ENCODE measurements at places on chromosomes 7 and 10. TPM values are rescaled to one million over a fixed set of nuclear protein-coding genes. Genes with fewer than 3 reads are reported as not detected.

DNA sequence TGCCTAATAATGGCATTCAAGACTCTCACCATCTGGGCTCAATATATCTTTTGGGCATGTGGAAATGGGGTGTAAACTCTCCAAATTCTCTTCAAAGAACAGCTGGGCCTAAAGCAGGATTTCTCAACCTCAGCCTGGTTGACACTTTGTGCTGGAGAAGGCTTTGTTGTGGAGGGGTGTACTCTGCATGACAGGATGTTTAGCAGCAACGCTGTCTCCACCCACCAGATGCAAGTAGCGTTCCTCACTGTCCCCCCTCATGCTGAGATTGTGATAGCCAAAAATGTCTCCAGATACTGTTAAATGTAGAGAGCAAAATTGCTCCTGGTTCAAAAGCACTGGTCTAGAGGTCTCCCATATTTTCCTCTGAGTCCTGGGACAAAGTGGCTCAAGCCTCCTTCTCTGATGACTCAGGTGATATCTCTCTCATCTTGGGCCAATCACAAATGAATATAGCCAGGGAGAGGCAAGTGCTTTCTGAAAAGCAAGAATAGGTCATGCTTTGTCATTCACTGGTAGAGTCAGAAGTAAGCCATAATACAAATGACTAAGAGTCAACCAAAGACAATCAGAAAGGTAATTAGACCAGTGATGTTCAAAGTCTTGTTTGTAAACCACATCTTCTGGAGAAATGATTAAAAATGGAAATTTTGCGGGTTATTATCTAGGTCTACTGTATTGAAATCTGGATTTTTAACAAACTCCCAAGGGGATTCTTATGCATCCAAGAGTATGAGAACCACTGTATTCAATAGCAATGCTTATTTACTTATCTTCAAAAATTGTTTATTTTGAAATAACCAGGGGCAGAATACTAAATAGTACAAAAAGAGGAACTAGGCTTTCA, 330.8 kb downstream of the PTEN start:
- no peaks in the 10 kb centered on the region for H3K4me1 ChIP-seq
- no peak overlapping the region for H3K27ac ChIP-seq
- H3K27me3 ChIP-seq = no peaks in the 10 kb centered on the region
- no peaks in the 10 kb centered on the region for H3K36me3 ChIP-seq
- DNase-seq = no peak

GRCh38 chr10:6543431-6544005, 36.6 kb downstream of the PRKCQ start:
- H3K27ac ChIP-seq = no peak overlapping the region
- DNase-seq = no peak
- no peak overlapping the region for H3K4me3 ChIP-seq
- H3K36me3 ChIP-seq = no peaks in the 10 kb centered on the region

DNA sequence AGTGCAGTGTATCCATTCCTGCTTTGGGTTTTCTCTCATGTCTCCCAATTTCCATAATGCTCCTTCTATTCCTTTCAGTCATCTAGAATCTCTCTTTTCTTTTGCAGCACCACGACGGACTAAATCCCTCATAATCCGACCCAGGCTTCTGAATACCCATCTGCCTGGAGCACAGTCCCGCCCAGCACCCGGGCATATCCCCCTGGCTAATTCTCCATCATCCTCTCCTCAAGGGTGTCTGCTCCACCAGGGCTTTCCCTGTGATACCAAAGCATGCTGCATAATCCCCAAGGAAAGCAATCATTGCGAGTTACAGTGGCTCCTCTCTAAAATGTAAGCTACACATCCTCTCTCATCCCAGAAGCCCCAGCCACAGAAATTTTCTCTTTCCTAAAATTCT, 321.9 kb downstream of the CCDC3 start:
- no peaks in the 10 kb centered on the region for H3K36me3 ChIP-seq
- no peak for DNase-seq
- H3K27ac ChIP-seq = no peak overlapping the region
- no peaks in the 10 kb centered on the region for H3K27me3 ChIP-seq
- no peaks in the 10 kb centered on the region for H3K4me1 ChIP-seq
- no peak overlapping the region for H3K4me3 ChIP-seq

- H3K27ac ChIP-seq = no peak overlapping the region
- H3K4me1 ChIP-seq = no peaks in the 10 kb centered on the region
- DNase-seq = no peak
- no peaks in the 10 kb centered on the region for H3K27me3 ChIP-seq
- H3K4me3 ChIP-seq = no peak overlapping the region
These were observed 116.0 kb upstream of the FZD8 start for GRCh38 chr10:35758076-35758475.

Gene FGFR2
- 11.4 TPM for polyA plus RNA-seq

DNA sequence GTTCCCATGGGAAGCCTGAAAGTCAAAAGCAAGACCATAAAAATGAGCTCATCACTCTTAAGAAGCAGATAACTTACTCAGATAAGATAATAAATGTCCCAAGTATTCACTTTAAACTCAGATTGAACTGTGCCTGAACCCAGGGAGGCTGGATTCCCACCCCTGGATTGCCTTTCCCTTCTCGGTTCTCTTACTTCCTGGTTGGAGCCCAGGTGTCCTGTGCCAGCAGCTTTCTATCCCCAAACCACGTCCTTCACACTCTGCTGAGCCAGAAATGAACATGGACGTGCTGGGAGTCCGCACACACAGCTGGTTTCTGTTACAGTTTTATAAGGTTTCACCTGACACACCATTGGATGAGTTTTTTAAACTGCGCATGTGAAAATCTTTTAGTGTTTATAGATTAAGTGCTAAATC, 636.2 kb upstream of the IGFBP3 start:
- H3K4me1 ChIP-seq = peaks cover 32% of the 10 kb centered on the region
- peak overlapping the region; percentile 65 for H3K27ac ChIP-seq
- no peak overlapping the region for H3K4me3 ChIP-seq
- H3K27me3 ChIP-seq = no peaks in the 10 kb centered on the region
- DNase-seq = peak; percentile 84

Gene SPDYE9
- not detected for polyA plus RNA-seq

DNA sequence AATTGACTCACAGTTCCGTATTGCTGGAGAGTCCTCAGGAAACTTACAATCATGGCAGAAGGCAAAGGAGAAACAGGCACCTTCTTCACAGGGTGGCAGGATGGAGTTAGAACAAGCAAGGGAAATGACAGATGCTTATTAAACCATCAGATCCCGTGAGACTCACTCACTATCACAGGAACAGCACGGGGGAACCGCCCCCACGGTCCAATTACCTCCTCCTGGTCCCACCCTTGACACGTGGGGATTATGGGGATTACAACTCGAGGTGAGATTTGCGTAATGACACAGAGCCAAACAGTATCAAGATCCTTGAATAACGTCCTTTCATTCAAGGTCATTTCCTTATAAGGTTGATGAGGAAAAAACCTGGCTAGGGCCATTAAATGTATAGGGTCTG, 176.6 kb downstream of the TPK1 start:
- no peaks in the 10 kb centered on the region for H3K4me1 ChIP-seq
- DNase-seq = no peak
- H3K4me3 ChIP-seq = no peak overlapping the region
- H3K27me3 ChIP-seq = no peaks in the 10 kb centered on the region

GRCh38 chr7:142770661-142771352, at the start of gene PRSS2:
TSS of gene PRSS2 (plus strand) at chr7:142770970. CDS start at chr7:142770983, 13 bp downstream.
- no peaks in the 10 kb centered on the region for H3K4me1 ChIP-seq
- H3K4me3 ChIP-seq = no peak within 1 kb of the TSS
- no peaks in the 10 kb centered on the region for H3K36me3 ChIP-seq
- no peaks in the 10 kb centered on the region for H3K27me3 ChIP-seq

Gene MYOZ1
- 1.2 TPM for polyA plus RNA-seq

Gene CPA2
- 0.92 TPM for polyA plus RNA-seq

- no peaks in the 10 kb centered on the region for H3K36me3 ChIP-seq
- no peaks in the 10 kb centered on the region for H3K27me3 ChIP-seq
- no peak overlapping the region for H3K4me3 ChIP-seq
- DNase-seq = no peak
- H3K4me1 ChIP-seq = no peaks in the 10 kb centered on the region
- no peak overlapping the region for H3K27ac ChIP-seq
These were observed 6.0 kb downstream of the ACADSB start for GRCh38 chr10:123014772-123015171.

Gene SYT15B
- 0.69 TPM for polyA plus RNA-seq

- no peaks in the 10 kb centered on the region for H3K27me3 ChIP-seq
- no peaks in the 10 kb centered on the region for H3K4me1 ChIP-seq
- no peak for DNase-seq
- no peak overlapping the region for H3K27ac ChIP-seq
These were observed 194.7 kb downstream of the BUB3 start for GRCh38 chr10:123348691-123349572.

GRCh38 chr10:77532068-77532467, 105.5 kb downstream of the KCNMA1 start:
- H3K27ac ChIP-seq = peak overlapping the region; percentile 71
- H3K4me1 ChIP-seq = peaks cover 82% of the 10 kb centered on the region
- no peaks in the 10 kb centered on the region for H3K36me3 ChIP-seq
- H3K27me3 ChIP-seq = no peaks in the 10 kb centered on the region

- H3K4me3 ChIP-seq = no peak overlapping the region
- no peaks in the 10 kb centered on the region for H3K27me3 ChIP-seq
- no peaks in the 10 kb centered on the region for H3K36me3 ChIP-seq
- no peak overlapping the region for H3K27ac ChIP-seq
These were observed 196.3 kb downstream of the DNAJC1 start for GRCh38 chr10:21807180-21807579.

Gene ECHDC3
- 9.2 TPM for polyA plus RNA-seq

DNA sequence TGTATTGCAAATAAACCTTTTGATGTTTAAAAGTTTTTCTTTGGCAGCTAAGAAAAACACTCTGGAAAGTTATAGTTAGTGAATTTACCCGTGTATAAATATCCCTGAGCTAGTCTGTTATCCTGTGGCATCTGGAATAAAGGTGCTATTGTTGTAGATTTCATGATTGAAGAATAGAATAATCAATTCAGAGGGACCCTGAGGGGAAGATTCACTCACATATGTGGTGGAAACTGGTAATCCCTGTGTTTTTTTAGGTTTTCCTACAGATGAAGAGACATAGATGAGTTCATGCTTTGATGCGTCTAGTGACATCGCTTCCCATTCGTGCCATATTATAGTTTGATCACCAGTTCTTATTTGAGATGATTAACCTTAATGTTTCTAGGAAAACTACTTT, 164.6 kb downstream of the TWIST1 start:
- H3K4me1 ChIP-seq = no peaks in the 10 kb centered on the region
- H3K4me3 ChIP-seq = no peak overlapping the region
- H3K27ac ChIP-seq = no peak overlapping the region
- H3K36me3 ChIP-seq = peaks cover 6% of the 10 kb centered on the region
- DNase-seq = no peak

DNA sequence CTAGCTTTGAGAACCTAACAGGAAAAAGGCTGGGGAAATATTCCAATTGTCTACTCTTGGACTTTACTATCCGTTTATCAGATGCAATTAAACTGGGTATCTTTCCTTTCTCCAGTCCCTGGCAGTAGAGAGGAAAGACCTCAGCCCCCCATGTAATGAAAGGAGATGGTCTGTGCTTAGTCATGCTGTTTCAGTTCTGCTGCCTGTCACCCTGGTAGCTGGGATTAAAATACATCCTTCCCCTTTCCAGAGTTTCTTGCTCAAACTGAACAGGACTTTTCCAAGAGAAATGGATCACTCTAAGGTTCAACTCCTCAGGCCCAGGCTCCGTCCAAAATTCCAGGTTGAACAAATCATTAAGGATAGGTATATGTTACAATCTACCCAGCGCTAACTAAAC, 202.9 kb downstream of the PTEN start:
- peaks cover 28% of the 10 kb centered on the region for H3K4me1 ChIP-seq
- no peak overlapping the region for H3K27ac ChIP-seq

Gene C10orf143
- polyA plus RNA-seq = 9.6 TPM

GRCh38 chr10:88898727-88899126, 18.7 kb downstream of the STAMBPL1 start:
- no peak for DNase-seq
- no peak overlapping the region for H3K27ac ChIP-seq
- no peak overlapping the region for H3K4me3 ChIP-seq
- H3K4me1 ChIP-seq = peaks cover 13% of the 10 kb centered on the region

Measured in sigmoid colon (tissue), 7 donors.